ENCODE measurements at places on chromosomes 4 and X.
A peak's percentile ranks its signal among the peaks of the same experiment; 100 is the strongest.

GRCh38 chr4:118798658-118799057 is 37.3 kb downstream of the SEC24D start:
- no peak for DNase-seq

GRCh38 chr4:15231265-15232091 is 196.4 kb upstream of the C1QTNF7 start:
- peak; percentile 83 for DNase-seq

- DNase-seq = no peak
Measured at GRCh38 chr4:152988721-152989553, 52.8 kb downstream of the FHDC1 start.

GRCh38 chr4:68346461-68346860 is 3.4 kb downstream of the YTHDC1 start:
- no peak for DNase-seq

GRCh38 chrX:2220829-2221567 is 279.8 kb downstream of the DHRSX start:
- no peak for DNase-seq

- DNase-seq = no peak
Measured at GRCh38 chrX:98071331-98071730, 1187.6 kb downstream of the RPA4 start.

DNA sequence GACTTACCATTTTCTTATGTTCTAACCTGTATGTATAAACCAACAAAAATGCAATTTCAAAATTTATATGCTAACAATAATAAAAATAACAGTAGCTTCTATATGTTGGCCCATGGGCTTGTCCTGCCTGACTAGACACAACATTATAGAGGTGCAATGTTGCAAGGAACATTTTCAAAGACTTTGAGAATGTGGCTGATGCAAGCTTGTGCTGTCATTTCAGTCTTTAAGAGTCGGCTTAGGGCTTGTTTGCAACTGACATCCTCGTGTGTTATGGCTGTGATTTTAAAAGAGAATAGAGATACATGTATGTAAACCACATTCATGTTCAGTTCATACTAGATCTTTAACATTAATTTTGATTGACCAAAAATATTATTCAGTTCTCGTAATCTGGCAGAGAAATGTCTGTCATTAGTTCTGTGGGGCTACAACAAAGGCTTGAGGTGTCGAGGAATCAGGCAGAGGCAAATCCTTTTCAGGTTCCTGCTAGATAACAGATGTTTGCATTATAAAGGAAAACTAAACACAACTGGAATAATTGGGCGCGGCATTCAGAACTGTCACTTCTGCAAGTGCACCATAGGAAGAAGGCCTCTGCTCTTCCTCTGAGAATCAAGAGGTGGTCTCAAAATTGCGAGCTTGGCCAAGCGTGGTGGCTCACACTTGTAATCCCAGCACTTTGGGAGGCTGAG is 13.1 kb downstream of the TMSB4X start:
- DNase-seq = no peak

DNA sequence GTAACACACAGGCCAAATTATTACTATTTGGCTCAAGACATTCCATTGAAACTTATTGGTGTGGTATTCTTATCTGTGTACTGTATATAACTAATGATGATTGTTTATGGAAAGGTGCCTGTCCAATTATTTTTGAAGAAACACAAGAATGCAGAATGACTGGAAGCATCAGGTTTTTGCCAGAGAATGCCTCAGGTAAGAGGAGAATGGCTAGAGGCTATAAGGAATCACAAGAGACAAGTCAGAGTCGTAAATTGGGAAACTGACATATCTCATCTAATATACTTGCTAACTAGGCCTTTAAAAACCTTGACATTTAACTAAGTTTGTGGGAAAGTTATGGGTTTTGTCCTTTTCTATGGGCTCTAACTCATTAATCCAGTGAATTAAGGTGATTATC is 69.3 kb upstream of the TTC29 start:
- DNase-seq = no peak

DNA sequence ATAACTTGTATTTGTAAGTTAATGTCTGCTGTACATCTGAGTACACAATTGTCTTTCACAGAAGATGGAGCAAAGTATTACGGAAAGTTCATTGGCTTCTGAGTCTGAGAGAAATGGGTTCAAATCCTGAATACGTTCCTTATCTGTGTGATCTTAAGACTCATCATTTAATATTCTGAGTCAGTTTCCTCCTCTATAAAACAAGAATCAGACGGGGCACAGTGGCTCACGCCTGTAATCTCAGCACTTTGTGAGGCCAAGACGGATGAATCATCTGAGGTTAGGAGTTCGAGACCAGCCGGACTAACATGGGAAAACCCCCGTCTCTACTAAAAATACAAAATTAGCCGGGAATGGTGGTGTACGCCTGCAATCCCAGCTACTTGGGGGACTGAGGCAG is 57.8 kb downstream of the APBB2 start:
- no peak for DNase-seq

- no peak for DNase-seq
Measured at GRCh38 chr4:118254368-118254767, 98.4 kb downstream of the PRSS12 start.

DNA sequence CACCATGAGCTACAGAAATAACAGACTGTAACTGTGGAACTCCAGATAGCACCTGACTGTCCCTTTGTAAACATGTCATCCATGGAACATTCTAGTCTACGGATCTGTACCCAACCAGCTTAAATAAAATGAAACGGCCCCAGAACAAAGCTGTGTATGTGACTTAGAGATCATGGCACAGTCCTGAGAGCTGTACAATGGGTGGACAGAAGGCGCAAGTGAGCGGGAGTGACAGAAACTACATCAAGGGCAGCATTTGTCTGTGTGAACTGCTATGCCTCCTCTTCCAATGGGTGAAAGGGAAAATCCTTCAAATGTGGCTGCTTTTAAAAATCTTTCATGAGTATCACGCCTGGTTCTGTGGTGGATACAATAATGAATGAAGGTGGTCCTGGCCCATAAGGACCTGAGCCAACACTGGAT is 72.5 kb downstream of the FAT1 start:
- DNase-seq = no peak

- DNase-seq = no peak
Measured at GRCh38 chrX:110322603-110323002, 4.7 kb upstream of the AMMECR1 start.

DNA sequence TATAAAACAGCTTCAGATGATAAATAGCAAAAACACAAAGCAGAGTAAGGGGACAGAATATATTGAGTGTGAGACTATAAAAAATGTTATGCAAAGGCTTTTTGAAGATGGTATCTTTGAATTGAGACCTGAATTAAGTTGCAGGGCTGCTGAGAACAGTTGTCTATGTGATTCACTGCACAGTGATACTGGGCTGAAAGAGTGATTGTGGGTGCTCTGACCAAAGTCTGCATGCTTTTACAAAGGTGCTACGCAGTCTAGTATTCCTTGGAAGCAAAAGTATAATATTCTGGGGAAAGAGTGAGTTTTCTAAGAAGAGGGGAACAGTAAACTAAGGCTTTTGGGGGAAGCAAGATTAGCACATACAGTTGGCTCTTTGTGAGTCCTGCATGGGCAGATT is 234.0 kb downstream of the ARHGAP10 start:
- DNase-seq = no peak

GRCh38 chr4:24337451-24338190 is 246.7 kb downstream of the DHX15 start:
- no peak for DNase-seq

GRCh38 chr4:48944252-48944651 is 37.7 kb upstream of the OCIAD2 start:
- no peak for DNase-seq

- no peak for DNase-seq
Measured at GRCh38 chr4:3874028-3874415, 107.8 kb downstream of the ADRA2C start.

- no peak for DNase-seq
Measured at GRCh38 chr4:142365391-142365790, 480.7 kb downstream of the INPP4B start.

DNA sequence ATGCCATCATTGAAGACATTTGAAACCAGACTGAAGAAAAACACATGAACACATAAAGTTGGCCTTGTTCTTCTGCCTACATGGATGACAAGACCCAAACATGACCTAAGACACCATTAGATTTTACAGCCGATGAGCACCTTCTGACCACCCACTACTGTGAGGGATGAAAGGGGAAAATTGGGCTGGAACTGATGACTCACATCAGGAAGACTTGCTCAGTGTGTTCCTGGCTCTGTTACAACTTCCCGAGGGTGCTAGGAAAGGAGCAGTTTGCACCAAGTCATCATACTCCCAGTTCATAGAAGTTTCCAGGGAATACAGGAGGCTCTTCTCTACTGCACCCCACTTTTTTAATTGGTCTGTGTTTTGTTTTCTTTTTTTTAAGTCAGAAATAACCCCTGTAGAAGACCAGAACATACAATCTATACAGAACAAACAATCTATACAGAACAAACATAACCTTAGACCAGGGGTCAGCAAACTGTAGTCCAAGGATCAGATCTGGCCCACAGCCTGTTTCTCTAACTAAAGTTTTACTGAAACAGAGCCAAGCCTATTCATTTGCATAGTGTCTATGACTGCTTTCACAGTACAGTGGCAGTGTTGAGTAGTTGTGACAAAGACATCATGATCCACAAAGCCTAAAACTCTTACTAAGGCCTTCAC is 25.3 kb downstream of the BTC start:
- DNase-seq = no peak

GRCh38 chrX:29478336-29479069 is 736.9 kb upstream of the MAGEB2 start:
- no peak for DNase-seq

GRCh38 chr4:173044340-173044739 is 124.3 kb upstream of the GALNT7 start:
- DNase-seq = no peak

DNA sequence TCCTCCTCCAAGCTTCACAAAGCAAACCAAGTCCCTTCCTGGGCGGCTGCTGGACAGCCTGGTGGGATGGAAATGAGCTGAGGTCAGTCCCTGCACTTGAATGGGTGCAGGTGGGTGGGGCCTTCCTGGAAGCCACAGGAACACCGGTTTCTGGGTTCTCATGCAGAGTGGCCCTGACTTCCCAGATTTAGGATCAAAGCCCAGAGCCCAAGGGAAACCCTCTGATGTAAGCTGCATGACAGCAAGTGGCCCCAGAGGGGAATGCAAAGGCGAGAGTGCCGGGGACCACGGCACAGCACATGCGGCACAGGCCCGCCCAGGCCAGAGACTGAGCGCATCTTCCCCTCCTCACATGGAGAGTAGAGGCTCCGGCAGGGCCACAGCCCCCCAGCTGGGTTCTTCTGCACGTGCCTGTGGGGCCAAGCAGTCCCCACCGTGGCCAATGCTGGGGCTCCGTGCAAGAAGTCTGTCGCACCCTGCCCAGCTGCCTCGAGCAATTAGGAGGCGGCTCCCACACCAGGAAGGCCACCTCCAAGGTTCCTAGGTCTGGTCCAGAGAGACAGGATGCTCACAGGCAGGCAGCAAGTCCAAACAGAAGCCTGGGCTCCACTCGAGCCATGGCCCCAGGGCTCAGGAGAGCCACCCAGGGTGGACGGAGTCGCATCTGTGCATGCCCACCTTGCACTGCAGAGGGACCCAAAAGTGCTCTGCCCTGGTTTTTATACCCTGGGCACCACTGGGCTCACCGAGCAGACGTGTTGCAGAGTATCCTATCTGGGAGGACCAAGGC is 83.0 kb downstream of the HTRA3 start:
- peak; percentile 7 for DNase-seq

DNA sequence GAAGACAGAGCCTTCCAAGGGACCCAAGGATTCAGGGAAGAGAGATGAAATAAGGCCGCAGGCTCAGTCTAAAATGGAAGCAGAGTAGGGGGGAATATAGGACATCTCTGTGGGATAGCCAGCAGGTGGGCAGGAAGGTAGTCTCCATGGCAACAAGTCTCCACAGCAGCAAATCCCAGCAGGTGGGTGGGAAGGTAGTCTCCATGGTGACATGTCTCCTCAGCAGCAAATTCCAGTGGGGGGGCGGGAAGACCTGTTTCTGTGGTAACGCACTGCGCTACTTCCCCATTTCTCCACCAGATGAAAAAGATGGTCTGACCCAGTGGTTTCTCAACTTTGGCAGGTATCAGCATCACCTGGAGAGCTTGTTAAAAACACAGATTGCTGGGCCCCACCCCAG is 18.3 kb downstream of the NLGN3 start:
- no peak for DNase-seq

DNA sequence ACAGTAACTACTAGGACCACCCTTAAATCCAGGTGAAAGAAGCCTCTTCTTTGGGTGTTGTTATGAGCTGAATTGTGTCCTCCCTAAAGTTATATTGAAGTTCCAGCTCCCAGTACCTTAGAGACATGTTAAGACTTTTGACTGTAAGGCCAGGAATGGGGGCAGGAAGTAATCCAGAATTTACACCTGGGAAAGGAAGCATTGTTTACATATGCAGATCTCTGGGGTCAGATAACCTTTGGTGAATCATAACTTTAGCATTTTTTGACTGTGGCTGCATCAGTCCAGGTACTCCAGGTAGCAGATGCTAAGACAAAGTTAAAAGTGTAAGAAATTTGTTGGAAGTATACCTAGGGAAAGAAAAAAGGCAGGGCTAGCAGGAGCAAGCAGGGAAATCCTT is 104.9 kb upstream of the CENPE start:
- no peak for DNase-seq

- no peak for DNase-seq
Measured at GRCh38 chr4:13190093-13190721, 293.9 kb downstream of the RAB28 start.

DNA sequence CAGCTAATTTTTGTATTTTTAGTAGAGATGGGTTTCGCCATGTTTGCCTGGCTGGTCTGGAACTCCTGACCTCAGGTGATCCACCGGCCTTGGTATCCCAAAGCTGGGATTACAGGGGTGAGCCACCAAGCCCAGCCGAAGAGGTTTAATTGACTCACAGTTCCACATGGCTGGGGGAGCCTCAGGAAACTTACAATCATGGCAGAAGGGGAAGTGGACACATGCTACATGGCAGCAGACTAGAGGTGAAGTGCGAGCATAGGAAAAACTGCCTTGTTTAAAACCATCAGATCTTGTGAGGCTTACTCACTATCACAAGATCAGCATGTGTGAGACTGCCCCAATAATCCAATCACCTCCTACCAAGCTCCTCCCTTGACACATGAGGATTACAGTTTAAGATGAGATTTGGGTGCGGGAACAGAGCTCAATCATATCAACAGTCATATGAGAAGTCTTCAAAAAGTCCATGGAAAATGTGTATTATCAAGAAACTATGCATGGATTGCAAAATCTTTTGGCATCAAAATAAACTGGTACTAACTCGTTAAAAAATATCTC is 25.8 kb upstream of the RPL39 start:
- no peak for DNase-seq

Measured in activated naive CD4-positive, alpha-beta T cell treated with anti-CD3 and anti-CD28 coated beads, Interleukin-2, amount 10 ng/mL, durations not matched to agents 7 days and 5 days (primary cell).